ENCODE measurements at places on chromosomes 3 and 15. TPM values are rescaled to one million over a fixed set of nuclear protein-coding genes. Genes with fewer than 3 reads are reported as not detected.

DNA sequence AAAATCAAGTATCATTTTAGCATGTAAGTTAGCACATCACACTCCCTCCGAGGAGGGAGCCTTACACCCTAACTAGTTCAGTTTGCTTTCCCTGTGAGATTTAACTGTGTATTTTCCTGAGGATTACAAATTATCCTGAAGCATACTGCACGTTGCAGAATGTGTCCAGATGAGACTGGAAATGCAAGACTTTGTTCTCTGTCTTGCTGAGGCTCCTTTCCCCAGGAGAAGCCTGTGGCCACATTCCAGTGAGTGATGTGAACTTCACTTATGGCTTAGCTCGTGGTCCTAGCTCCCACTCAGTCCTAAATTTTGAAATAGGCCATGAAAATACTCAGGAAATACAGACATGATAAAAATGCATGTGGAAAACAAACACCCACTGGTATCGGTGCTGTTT lies 23.7 kb downstream of the PDZRN3 start:
- H3K4me3 ChIP-seq: no peak overlapping the region
- H3K27me3 ChIP-seq: no peaks in the 10 kb centered on the region
- no peaks in the 10 kb centered on the region for H3K4me1 ChIP-seq
- no peaks in the 10 kb centered on the region for H3K36me3 ChIP-seq
- H3K27ac ChIP-seq: no peak overlapping the region

DNA sequence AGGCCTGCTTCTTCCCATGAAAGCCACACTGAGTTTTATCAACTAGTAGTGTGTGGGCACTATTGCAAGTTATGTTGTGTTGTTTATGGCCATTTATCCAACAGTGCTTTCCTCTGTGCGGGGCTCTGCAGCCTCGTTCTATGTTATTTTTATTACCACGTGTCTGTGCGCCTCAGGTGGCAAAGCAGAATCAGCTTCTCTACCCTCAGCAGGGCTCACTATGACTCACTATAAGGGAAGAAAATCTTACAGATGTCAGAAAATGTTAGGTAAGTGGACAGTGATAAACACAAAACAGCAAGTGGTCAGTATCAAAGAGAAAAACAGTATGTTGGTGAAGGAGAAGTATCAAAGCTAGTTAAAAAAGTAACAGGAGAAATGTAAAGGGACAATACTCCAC lies 61.4 kb downstream of the MOBP start:
- H3K36me3 ChIP-seq: no peaks in the 10 kb centered on the region
- H3K4me3 ChIP-seq: no peak overlapping the region
- H3K4me1 ChIP-seq: peaks cover 19% of the 10 kb centered on the region
- DNase-seq: no peak

DNA sequence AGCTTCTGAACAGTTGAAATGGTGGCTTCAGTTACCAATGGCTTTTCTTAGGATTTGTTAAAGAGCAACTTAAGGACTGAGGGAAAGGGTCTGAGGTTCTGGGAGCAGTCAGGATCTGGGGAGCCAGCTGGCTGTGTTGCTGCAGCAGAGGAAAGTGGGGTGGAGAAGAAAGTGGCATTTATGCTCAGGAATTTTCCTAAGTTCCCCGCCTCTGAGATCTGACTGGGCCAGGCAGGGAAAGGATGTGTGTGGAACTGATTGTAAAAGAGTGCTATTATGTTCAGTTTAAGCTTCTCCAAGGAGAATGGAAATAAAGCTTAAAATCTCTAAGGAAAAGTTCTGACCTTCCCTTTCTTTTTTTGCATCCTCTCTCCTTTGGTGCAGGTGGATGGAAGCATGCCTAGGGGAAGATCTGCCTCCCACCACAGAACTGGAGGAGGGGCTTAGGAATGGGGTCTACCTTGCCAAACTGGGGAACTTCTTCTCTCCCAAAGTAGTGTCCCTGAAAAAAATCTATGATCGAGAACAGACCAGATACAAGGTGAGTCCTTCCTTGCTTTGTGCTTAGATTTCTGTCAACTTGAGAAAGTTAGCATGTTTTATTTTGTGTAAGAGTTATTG lies 37.8 kb downstream of the IQGAP1 start:
- no peaks in the 10 kb centered on the region for H3K27me3 ChIP-seq
- peaks cover 11% of the 10 kb centered on the region for H3K36me3 ChIP-seq
- peaks cover 14% of the 10 kb centered on the region for H3K4me1 ChIP-seq
- DNase-seq: no peak
- no peak overlapping the region for H3K27ac ChIP-seq
- H3K4me3 ChIP-seq: no peak overlapping the region

- no peak overlapping the region for H3K4me3 ChIP-seq
- no peaks in the 10 kb centered on the region for H3K4me1 ChIP-seq
- H3K36me3 ChIP-seq: no peaks in the 10 kb centered on the region
- DNase-seq: no peak
Measured at GRCh38 chr3:142875583-142876207, 13.2 kb downstream of the PCOLCE2 start.

- peak; percentile 54 for DNase-seq
- H3K4me3 ChIP-seq: no peak overlapping the region
- no peak overlapping the region for H3K27ac ChIP-seq
Measured at GRCh38 chr3:184874709-184875644, 63.0 kb downstream of the VPS8 start.

DNA sequence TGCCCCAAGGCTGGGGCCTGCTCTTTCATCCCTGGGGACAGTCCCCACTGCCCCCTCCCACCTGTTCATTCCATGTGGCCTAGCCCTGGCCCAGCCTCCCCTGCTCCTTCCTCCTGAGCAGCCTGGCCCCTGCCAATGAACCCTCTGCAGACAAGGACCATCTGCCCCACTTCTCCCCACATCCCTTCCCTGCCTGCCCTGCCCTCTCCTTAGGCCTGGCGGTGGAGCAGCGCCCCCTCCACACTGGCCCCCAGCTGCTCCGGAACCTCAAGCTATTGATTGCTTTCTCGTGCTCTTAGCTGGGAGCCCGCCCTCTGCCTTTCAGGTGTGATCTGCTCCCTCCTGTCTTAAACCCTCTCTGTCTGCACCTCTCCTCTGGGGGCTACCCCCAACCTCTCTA lies 8.0 kb downstream of the PLXNA1 start:
- no peak overlapping the region for H3K27ac ChIP-seq
- H3K4me3 ChIP-seq: no peak overlapping the region
- H3K27me3 ChIP-seq: no peaks in the 10 kb centered on the region
- peaks cover 14% of the 10 kb centered on the region for H3K4me1 ChIP-seq
- peaks cover 19% of the 10 kb centered on the region for H3K36me3 ChIP-seq

The ADGRG7 gene
- total RNA-seq: 1.4 TPM

DNA sequence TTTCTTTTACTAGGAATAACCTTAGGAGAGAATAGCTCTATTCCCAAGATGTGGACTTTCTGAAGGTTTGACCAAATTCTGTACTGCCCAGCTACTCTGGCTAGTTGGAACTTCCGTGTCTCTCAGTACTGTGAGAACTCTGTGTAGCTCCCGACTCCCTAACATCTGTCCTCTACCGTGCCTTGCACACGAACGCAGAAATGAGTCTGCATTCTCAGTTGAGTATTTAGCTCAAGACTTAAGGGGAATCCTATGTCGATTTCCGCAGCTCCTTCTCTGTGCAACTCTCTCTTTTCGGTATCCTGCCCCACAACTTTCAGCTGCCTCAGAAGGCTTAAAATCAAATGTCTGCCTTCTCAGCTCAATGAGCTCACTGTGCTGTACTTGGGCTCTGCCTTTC lies 86.7 kb upstream of the EPHB3 start:
- H3K4me1 ChIP-seq: no peaks in the 10 kb centered on the region
- no peak for DNase-seq
- no peak overlapping the region for H3K27ac ChIP-seq
- H3K36me3 ChIP-seq: no peaks in the 10 kb centered on the region
- peaks cover 89% of the 10 kb centered on the region for H3K27me3 ChIP-seq

- no peak overlapping the region for H3K27ac ChIP-seq
- peaks cover 57% of the 10 kb centered on the region for H3K27me3 ChIP-seq
- peaks cover 7% of the 10 kb centered on the region for H3K4me1 ChIP-seq
- H3K4me3 ChIP-seq: peak overlapping the region; percentile 74
Measured at GRCh38 chr3:4493941-4494894, 1.1 kb downstream of the ITPR1 start.

DNA sequence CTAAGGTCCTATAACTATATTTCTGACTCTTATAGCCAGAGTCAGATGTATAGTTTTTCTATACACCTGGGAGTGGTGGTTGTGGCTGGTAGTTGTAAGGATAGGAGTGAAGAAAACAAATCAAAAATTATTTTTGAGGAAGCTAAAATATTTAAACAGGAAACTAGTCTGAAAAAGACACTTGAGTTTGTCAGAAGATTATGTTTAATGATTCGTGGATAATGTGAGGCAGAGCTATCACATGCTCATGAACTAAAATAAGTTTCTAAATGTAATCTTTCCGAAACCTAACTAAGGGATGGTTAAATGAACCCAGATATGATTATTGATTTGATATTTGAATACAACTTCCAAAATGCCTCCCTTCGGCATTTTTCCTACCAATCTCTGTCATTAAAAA lies 30.4 kb downstream of the GABRR3 start:
- no peaks in the 10 kb centered on the region for H3K27me3 ChIP-seq
- H3K4me1 ChIP-seq: peaks cover 9% of the 10 kb centered on the region
- DNase-seq: no peak
- H3K27ac ChIP-seq: no peak overlapping the region
- no peak overlapping the region for H3K4me3 ChIP-seq
- no peaks in the 10 kb centered on the region for H3K36me3 ChIP-seq

The ZDHHC23 gene
- 22.0 TPM for total RNA-seq

DNA sequence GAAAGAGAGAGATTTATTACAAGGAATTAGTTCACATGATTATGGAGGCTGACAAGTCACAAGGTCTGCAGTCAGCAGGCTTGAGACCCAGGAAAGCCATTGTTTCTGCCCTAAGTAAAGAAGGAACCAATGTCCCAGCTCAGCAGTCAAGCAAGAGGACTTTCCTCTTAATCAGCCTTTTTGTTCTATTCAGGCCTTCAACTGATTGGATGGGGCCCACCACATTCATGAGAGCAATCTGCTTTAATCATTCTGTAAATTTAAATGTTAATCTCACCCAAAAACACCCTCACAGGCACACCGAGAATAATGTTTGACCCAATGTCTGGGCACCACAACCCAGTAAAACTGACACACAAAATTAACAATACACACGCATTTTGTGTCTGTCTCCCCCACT lies 64.3 kb downstream of the TRIM42 start:
- peaks cover 88% of the 10 kb centered on the region for H3K27me3 ChIP-seq
- H3K4me1 ChIP-seq: no peaks in the 10 kb centered on the region
- no peak overlapping the region for H3K4me3 ChIP-seq
- no peaks in the 10 kb centered on the region for H3K36me3 ChIP-seq
- no peak overlapping the region for H3K27ac ChIP-seq

GRCh38 chr3:105649480-105649879 lies 219.3 kb downstream of the CBLB start:
- DNase-seq: no peak
- no peak overlapping the region for H3K27ac ChIP-seq
- no peak overlapping the region for H3K4me3 ChIP-seq
- H3K36me3 ChIP-seq: no peaks in the 10 kb centered on the region

- H3K27ac ChIP-seq: no peak overlapping the region
- H3K27me3 ChIP-seq: peaks cover 65% of the 10 kb centered on the region
- H3K4me1 ChIP-seq: no peaks in the 10 kb centered on the region
- DNase-seq: no peak
- no peaks in the 10 kb centered on the region for H3K36me3 ChIP-seq
- H3K4me3 ChIP-seq: no peak overlapping the region
Measured at GRCh38 chr3:150050510-150050909, 79.8 kb upstream of the PFN2 start.

- H3K4me3 ChIP-seq: peak overlapping the region; percentile 74
- H3K27me3 ChIP-seq: no peaks in the 10 kb centered on the region
- peaks cover 26% of the 10 kb centered on the region for H3K36me3 ChIP-seq
- H3K27ac ChIP-seq: peak overlapping the region; percentile 50
- DNase-seq: peak; percentile 29
Measured at GRCh38 chr3:12553921-12554391, 2.9 kb upstream of the MKRN2 start.
